GM23248 (cell line): ENCODE measurements at places on chromosomes 5 and 9.
A peak's percentile ranks its signal among the peaks of the same experiment; 100 is the strongest.

- DNase-seq, result peak; percentile 62
These were observed 133.0 kb upstream of the STK32A start for GRCh38 chr5:147101659-147102369.

DNA sequence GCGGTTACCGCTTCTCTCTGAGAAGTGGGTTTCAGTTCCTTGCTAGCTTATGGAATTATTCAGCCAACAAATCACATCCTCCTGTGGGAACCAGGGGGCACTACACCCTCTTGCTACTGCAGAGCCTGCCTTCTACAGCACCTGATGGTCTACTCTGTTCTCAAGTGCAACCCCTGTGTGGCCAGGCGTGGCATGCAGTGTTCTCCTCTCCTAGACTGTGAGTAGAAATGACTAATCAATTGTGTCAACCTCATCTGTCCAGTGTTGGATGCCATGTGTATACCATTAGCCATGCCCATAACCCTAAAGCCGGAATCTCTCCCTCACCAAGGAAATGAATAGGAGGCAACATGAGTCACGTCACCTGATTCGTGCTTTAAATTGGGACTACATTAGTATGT is 117.2 kb upstream of the LIFR start:
- DNase-seq, result peak; percentile 5

DNA sequence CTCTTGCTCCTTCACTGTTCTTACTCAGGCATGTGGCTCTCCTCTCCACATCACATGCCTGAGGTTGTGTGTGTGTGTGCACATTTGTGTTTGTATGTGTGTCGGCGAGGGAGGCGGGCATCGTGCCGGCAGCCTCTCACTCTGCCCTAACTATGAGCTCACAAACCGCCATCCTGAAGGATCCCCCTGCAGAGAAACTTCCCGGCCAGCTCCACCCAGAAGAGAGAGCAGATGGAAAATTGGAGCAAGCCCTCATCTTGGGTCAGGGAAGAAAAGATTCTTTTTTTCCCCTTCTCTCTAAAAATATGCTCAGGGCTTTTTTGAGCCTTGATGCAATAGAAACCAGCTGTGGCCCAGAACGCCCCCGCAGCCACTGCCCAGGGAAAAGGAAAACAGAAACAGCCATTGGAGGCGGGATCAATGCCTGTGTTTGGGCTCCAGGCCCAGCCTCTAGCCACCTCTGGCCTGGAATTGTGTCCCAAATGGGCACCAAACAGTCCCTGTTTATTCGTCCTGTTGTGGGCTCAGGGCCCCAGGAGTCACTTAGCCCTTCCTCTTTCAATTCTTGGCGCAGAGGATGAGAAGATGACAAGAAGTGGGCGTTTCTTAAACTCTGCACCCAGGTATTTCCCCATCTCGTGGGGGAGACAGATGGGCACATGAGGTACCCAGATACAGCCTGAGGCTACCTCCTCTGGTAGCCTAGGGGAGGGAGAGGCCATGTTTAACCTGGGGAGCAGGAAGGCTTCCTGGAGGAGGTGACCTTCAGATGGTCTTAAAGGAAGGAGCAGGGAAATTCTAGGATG is 151.5 kb downstream of the RGS3 start:
- DNase-seq, result peak; percentile 80

DNA sequence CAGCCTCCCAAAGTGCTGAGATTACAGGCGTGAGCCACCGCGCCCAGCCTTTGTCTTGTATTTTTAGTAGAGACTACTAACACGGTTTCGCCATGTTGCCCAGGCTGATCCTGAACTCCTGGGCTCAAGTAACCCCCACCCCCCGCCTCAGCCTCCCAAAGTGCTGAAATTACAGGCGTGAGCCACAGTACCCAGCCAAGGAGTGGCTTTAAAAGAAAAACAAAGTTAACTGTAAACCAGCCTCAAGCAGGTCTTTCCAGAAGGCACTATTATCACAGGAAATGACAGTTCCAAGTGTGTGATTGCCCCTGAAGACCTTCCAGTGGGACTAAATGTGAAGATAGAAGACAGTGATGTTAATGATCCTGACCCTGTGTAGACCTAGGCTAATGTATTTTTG is 31.1 kb downstream of the SIL1 start:
- no peak for DNase-seq

DNA sequence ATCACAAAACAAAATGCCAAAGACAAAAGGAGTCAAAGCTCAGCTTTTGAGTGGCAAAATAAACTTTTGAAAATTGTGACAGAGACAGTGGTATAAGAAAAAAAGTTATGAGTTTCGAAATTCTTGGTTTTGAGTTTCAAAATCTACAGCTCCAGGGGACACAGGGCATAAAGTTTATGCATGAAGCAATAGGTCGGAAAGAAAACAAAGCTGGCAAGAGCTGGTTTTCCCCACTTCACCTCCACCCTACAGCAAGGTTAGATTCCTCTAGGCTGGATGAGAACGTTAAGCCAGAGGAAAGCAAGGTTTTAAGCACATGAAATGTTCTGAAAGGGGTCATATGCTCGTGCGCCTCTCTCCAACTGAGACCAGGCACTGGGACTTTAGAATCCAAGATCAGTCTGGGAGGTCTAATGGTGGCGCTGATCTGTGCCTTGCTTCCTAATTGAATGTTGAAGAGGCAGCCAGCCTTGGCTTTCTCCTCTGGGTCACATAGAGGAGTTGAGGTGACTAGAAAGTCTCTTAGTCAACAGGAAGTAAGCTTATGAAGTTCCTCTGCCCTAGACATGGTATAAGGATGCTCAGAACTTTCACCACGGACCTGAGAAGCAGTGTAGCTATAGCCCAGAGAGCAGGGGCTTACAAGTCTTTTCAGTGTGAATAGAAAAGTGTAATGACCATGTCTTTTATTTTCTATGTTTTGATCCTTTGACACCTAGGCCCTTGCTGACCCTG is 167.7 kb upstream of the DMAC1 start:
- DNase-seq, result no peak

- DNase-seq, result no peak
These were observed 22.0 kb downstream of the RAPGEF1 start for GRCh38 chr9:131717719-131718460.

GRCh38 chr9:113581865-113582697 is 118.6 kb downstream of the RGS3 start:
- peak; percentile 69 for DNase-seq

DNA sequence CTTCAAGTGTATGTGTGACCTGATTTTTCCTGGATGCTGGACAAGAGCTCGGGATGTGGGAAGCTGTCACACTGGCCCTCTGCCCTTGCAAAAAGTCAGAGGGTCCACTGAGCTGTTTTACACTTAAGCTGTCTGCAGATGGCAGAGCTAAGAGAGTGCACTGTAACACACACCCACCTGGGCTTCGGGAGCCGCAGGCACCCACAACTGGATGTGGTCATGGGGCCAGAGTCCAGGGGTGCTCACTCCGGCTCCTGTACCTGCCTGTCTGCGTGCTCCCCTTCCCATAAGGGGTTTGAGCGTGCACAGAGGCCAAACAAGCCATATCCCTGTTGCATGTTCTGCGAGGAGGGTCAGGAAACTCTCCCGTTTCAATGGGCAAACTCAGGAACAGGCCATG is 82.5 kb downstream of the LRRC70 start:
- DNase-seq, result no peak

DNA sequence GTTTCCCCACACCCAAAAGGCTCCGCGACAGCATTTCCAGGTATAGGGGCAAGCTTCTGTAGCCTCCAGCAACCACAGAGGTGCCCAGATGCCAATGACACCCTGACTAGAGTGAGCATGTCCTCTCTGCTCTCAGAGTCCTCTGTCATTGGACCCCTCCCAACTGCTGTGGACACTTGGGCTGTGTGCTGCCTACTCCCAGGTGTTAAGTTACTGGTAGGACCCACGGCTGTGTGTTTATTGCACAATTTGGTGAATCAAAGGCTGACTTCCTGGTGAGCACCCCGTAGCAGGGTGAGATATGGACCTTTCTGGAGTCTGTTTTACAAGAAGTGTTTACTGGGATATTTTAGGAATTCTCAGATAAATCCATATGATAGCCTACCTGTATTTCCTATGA is 36.0 kb downstream of the SH3GL2 start:
- DNase-seq, result no peak

GRCh38 chr5:156936972-156937371 is 26.1 kb downstream of the TIMD4 start:
- no peak for DNase-seq

GRCh38 chr5:136018814-136019783 is 9.7 kb upstream of the TGFBI start:
- DNase-seq, result peak; percentile 96

- no peak for DNase-seq
These were observed 83.3 kb downstream of the GIN1 start for GRCh38 chr5:103036601-103037000.

DNA sequence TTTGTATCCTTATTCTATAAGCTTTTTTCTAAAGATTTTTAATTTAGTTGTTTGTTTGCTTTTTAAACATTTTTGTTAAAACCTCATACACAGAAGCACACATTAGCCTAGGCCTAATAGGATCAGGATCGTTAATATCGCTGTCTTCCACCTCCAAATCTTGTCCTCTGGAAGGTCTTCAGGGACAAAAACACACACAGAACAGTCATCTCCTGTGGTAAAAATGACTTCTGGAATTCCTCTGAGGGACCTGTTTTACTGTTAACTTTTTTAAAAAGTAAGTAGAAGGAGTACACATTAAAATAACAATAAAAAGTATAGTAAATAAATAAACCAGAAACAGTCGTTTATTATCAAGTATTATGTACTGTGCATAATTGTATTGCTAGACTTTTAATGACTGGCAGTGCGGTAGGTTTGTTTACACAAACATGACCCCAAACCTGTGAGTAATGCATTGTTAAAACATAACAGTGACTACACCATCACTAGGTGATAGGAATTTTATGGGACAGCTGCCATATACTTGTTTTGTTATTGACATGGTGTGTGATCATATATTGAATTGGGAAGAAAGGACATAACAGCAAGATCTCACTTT is 109.6 kb downstream of the ZCCHC7 start:
- peak; percentile 28 for DNase-seq

DNA sequence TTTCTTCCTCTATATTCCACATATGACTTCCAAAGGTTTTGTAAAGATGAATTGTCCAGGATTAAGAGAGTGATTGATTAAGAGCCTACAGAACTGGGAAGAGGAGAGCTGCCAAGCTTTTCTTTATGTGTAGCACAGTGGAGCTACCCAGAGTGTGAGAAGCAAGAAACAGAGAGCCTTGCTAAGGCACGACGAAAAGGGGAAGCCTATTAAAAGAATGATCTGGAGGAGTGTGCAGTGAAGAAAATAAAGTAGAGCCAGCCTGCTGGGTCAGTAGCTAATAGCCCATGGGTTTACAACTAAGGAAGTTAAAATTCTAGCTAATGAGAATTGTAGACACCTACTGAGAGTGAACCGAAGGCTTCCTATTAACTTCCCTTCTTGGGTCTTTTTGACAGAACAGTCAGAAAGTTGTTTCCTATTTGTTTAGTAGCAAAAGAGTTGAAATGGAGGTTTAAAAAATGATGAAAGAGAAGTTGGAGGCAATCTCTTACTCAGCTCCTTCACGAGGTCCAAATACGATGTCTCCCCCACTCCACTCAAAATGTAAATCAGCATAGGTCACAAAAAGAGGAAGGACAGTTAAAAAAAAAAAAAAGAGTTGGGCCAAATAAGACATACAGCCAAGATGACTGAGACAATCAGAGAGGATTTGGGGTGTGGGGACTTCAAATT is 957 bp upstream of the PRR16 start:
- no peak for DNase-seq

DNA sequence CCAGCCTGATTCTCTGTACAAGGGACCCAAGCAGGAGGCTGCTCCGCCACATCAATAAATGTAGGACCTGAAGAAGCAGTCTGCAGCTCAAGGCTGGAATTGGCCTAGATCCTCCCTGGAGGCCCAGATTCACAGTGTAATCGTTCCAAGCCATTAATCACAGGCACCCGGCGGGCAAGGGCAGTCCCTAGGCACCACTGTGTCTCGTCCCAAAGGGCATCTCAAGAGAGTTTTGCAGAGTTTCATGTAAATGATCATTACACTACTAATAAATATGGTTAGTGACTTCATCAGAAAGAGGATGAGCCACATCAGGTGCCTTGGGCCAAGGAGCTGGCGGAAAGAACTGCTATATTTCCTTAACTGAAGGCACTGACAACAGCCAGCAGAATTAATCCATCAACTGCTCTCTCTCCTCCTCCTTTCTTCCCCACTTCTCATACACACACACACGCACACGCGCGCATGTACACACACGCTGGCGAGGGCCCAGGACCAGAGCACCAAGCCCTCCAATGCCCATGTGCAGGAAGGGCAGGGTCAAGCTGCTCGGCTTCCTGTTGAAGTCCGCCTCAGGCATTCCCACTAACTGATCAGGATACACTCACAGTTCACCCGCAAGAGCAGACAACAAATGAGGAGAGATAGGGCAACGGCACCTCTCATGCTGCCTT is 33.9 kb downstream of the GNAQ start:
- no peak for DNase-seq

DNA sequence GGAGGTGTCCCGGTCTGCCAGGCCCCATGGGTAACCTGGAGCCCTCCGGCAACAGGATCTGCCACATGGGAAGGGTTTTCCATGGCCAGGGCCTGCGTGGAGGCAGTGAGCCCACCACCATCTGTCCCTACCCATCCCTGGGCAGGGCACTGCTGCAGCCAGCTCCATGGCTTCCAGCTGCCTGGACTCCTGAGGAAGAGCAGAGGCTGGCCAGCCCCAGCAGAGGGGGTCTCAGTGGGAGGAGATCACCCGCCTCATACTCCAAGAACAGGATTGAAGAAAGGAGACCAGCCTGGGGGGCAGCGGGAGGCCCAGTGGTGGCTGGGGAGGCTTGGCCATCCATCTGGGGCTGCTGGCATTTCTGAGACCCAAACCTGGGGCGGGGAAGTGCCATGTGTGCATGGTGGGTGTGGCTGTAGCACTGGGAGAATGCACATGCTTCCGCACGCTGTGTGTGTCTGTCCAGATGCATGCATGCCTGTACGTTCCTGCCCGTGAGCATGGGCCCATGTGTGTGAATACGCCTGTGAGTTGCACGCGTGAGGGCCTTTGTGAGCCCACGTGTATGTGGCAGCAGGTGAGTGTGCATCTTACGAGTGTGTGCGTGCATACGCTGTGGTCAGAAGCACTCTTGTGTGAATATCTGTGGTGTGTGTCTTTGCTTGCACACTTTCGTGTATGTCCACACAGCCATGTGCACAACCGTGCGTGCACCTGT is 78.5 kb downstream of the LMX1B start:
- no peak for DNase-seq

DNA sequence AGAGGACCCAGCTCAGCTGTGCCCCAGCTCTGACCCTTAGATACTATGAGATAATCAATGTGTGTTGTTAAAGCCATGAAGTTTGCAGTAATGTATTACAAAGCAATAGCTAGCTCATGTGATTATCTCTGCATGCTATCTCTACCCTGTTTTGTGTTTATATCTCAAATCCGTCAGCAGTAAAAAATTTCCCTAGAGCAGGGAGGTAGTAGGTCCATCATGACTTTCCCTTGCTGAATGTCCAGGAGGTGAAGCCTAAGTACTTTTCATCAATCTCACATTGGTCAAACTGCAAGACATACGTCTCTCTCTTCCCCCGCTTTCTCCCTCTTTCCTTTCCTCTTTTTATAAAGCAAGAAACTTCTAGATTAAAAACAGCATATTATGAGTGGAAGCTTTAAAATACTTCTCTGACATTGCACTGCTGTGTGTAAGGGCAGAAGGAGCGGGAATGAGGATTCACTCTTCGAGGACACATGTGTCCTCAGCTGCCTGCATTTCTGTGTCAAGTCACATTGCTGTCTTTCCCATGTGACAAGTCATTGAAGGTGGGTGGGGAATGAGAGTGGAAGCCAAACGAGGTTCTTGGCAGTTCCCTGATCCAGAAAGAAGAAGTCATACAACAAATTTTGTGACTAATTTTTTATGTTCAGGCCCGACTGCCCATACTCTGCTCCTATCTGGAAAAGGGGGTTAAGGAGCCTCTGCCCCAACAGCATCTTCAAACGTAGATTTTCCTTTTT is 93.1 kb upstream of the RETREG1 start:
- peak; percentile 15 for DNase-seq
